Stimulated activated CD4-positive, alpha-beta T cell treated with anti-CD3 and anti-CD28 coated beads, Interleukin-15, amount 100 ng/mL, for 1 hour (primary cell): ENCODE measurements at places on chromosomes 7 and 10.

GRCh38 chr10:98314532-98315284 lies 46.7 kb upstream of the LOXL4 start:
- no peak for DNase-seq

- DNase-seq = no peak
Observed at GRCh38 chr7:30697719-30698460, 15.6 kb upstream of the CRHR2 start.

GRCh38 chr7:30988351-30989005 lies 24.7 kb downstream of the GHRHR start:
- no peak for DNase-seq

- DNase-seq = no peak
Observed at GRCh38 chr7:81120803-81121202, 202.0 kb upstream of the SEMA3C start.

- no peak for DNase-seq
Observed at GRCh38 chr7:36982766-36983165, 258.5 kb upstream of the AOAH start.

- DNase-seq = no peak
Observed at GRCh38 chr10:126062131-126063032, 166.0 kb downstream of the FANK1 start.

DNA sequence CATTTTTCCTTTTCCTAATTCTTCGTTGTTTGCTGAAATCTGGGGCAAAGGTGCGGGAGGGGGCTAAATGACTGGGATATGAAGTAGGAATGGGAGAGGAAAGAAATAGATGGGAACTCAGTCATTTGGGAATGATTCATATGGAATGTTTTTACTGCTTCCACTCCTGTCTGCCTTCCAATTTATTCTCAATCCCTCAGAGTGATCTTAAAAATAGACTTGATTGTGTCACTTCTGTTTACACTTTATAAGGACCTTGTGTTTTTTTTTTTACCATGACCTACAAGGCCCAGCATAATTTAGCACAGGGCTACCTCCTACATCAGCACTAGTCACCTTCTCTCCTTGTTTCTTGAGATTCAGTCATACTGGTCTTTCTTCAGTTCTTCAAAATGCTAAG lies 97.9 kb downstream of the PTEN start:
- DNase-seq = no peak

GRCh38 chr10:122995936-122996335 lies 12.7 kb downstream of the IKZF5 start:
- DNase-seq = no peak

GRCh38 chr7:129122751-129123509 lies 21.6 kb upstream of the TSPAN33 start:
- DNase-seq = no peak

- DNase-seq = no peak
Observed at GRCh38 chr7:97859606-97860204, 12.5 kb downstream of the ASNS start.

- DNase-seq = no peak
Observed at GRCh38 chr7:80444811-80445210, 67.1 kb downstream of the GNAT3 start.

DNA sequence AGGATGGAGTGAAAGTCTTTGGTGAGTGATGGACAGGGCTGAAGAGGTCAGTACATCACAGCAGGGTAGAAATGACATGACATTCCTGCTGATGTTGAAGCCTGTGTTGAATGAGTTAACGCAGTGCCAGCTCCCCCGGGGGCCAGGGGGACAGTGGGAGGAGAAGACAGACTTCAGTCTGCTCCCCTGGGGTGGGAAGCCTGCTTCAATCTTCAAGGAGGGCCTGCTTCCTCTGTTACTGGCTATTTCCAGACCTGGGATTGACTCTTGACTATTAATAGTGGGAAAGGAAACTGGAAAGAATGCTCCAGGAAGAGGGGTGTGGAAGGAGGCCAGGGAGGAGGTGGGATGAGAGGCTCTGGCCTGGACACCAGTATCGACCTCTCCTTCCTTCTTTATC lies 27.2 kb downstream of the PODXL start:
- no peak for DNase-seq

- no peak for DNase-seq
Observed at GRCh38 chr10:21352886-21353285, 172.6 kb downstream of the SKIDA1 start.

- no peak for DNase-seq
Observed at GRCh38 chr10:13120786-13121499, 21.0 kb downstream of the OPTN start.

DNA sequence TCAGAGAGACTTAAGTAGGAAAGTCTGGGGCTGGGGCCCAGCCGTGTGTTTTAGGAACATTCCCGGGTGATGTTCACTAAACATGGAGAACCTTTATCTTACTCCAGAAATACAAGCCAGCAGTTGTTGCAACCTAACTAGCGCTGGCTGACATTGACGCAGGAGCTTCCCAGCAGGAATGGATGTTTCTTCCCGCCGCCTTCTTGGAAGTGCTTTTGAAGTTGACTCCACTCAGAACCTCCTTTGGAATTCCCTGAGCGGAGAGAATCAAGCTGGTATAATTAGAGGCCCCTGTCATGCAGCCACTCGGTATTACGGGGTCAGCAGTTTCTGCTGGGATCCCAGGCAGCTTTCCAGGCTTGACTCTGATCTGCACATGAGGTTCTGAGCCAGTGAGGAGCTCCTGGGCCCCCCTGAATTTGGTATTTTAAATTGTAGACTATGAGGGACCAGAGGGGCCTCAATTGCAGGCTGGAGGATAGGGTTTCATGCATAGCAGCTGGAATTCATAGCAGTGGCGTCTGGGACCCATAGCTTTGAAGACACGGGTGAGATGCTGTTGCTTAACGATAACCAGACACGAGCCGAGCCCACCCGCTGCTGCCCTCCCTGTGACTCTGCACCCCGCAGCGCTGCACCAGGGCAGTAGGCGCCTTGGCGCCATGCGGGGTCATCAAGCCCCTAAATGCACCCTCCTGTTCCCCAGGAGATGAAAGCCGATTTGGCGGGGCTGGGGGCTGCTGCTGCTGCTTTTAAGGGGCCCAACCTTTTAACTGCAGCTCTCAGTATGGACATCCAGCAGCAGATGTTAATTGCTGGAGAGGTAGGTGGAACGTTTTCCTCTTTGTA lies 61.8 kb downstream of the EEPD1 start:
- DNase-seq = no peak

DNA sequence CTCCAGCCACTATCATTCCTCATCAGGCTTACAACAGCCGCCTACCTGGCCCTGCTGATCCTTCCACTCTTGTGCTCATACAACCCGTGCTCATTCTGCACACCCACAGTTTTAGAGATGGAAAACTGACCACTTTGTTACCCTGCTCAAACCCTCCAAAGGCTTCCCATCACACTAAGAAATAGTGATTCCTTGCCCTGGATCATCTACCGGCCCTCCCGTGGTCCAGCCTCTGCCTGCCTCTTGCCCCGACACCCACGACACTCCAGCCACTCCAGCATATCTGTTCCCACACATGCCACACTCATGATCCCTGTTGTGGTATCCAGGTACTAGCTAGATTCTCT lies 36.8 kb downstream of the CCDC6 start:
- DNase-seq = no peak

DNA sequence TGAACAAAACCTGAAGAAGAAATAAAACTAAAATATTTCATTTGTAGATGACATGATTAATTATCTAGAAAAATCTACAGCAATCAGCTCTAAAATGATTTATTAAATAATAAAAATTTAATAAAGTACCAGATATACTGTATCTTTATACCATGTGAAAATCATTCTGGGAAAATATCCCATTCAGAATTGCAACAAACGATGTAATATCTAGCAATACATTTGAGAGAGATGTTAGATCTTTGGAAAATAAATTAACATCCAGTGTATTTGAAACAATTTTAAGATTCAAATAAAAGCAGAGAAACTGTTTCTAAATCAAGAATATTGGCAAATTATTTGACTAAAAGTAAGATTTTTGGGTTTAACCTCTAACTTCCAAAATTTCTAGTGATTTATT lies 62.2 kb downstream of the ZEB1 start:
- no peak for DNase-seq

- DNase-seq = no peak
Observed at GRCh38 chr7:4051696-4052095, 630.4 kb upstream of the FOXK1 start.

DNA sequence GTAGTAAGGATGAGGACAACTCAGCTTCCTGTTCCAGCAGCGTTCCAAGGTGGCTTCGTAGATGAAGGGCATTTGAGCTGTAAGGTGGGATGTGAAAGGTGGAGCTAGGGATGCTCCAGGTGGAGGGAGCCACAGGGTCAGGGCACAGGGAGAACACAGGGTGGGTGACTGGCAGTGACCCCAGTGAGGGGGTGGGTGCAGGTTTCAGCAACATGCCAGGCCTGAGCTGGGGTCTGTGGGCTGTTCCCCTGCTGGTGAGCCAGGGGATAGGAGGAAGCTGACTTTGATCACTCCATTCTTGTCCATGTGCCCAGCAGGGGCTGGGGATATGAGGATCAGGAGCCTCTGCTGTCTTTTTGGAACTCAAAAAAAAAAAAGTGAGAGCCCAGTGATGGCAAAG lies 33.2 kb downstream of the CDH23 start:
- DNase-seq = no peak

GRCh38 chr7:140677496-140677895 lies 4.8 kb downstream of the ADCK2 start:
- no peak for DNase-seq

- no peak for DNase-seq
Observed at GRCh38 chr10:87734987-87735827, 75.5 kb downstream of the PAPSS2 start.

DNA sequence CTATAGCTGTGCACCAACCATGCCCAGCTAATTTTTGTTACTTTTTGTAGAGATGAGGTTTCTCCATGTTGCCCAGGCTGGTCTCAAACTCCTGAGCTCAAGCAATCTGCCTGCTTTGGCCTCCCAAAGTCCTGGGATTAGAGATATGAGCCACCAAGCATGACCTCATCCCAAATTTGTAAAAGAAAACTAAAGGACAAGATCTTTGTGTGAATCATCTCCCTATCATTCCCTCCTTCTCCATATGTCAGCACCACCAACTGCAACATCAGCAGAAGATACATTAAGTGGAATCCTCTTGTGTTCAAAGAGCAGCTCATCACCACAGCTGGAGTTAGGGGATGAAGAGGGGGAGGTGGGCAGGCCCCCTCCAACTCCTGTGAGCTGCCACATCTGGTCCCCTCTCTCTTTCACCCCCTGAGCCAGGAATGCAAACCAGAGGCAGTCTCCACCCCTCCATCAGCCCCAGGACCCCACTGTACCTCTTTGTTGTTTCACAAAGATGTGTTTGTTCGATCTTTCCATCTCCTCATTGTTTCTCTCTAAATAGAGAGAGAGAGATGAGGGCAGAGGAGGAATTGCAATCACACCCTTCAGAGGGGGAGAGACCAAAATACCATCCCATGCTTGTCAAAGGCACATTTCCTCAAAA lies 47.3 kb upstream of the PIP4K2A start:
- DNase-seq = no peak

GRCh38 chr7:47391726-47392125 lies 190.2 kb downstream of the TNS3 start:
- DNase-seq = no peak

DNA sequence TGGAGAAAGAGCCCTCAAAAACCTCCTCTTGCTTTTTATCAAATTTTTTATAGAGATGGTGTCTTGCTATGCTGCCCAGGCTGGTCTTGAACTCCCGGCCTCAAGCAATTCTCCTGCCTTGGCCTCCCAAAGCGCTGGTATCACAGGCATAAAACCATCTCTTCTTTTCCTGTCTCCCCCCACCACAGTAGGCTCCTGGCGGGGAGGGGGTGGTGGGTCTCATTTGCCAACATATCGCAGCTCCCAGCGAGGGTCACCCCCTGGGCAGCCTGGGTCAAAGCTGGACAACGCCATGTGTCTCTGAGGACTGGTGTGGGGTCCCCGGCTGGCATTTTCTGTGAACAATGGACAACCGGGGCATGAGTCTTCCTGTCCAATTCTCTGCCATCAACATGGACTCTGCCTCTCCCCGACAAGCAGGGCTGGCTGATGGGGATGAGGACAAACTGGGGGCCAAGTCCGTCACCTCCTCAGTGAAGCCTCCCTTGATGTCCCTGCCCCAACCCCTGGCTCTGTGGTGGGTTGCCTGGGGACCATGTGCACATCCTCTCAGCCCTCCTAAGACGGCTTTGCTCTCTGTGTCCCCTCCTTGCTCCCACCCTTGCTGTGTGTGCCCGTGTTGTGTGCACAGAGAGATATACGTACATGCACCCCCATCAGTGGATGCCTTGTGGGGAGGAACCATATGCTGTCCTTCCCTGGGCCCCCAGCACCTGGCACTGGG lies 86.4 kb upstream of the GNA12 start:
- no peak for DNase-seq

GRCh38 chr7:101333912-101334311 lies 12.3 kb upstream of the IFT22 start:
- DNase-seq = no peak

GRCh38 chr7:143042159-143042789 lies 9.9 kb upstream of the OR6V1 start:
- DNase-seq = no peak

GRCh38 chr10:78247821-78248220 lies 214.2 kb downstream of the RPS24 start:
- no peak for DNase-seq

- no peak for DNase-seq
Observed at GRCh38 chr7:137142376-137142775, 201.2 kb downstream of the PTN start.

- no peak for DNase-seq
Observed at GRCh38 chr7:131909151-131909768, 352.8 kb upstream of the PODXL start.

- no peak for DNase-seq
Observed at GRCh38 chr10:29628311-29628710, 6.5 kb downstream of the SVIL start.

- DNase-seq = no peak
Observed at GRCh38 chr10:1380088-1380671, 324.0 kb downstream of the WDR37 start.

- no peak for DNase-seq
Observed at GRCh38 chr10:110706690-110707098, 62.6 kb downstream of the RBM20 start.

- no peak for DNase-seq
Observed at GRCh38 chr10:17744341-17744861, 7.6 kb upstream of the TMEM236 start.

- no peak for DNase-seq
Observed at GRCh38 chr7:127474457-127474856, 81.9 kb upstream of the ZNF800 start.

GRCh38 chr7:48094861-48095293 lies 5.8 kb downstream of the UPP1 start:
- no peak for DNase-seq

GRCh38 chr7:27254625-27255024 lies 12.0 kb downstream of the EVX1 start:
- no peak for DNase-seq

GRCh38 chr10:68560186-68560942 lies at the start of gene TET1:
Gene TET1, plus strand, starts transcription at chr10:68560337. Its CDS starts 12,002 bp downstream, at chr10:68572339.
- DNase-seq = no peak

DNA sequence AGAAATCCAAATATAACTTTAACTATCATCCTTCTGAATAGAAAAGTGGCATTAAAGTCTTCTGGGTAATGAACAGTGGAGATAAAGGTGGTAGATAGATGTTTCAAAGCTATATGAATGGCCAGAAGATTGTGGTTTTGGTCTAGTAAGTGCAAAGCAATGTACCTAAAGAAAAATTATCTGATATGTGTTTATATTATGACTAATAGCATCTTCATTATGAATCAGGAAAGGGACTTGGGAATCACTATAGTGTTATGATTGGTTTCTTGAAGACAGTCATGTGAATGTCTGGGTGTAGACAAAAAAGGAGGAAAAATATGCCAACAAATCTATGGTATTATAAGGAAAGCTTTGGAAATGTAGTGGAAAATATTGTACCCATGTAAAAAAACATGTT lies 3.0 kb downstream of the ZNF518A start:
- no peak for DNase-seq

- no peak for DNase-seq
Observed at GRCh38 chr7:139720705-139721231, 57.0 kb downstream of the HIPK2 start.
